ENCODE measurements at places on chromosomes 13 and 19. TPM values are rescaled to one million over a fixed set of nuclear protein-coding genes. Genes with fewer than 3 reads are reported as not detected.
A peak's percentile ranks its signal among the peaks of the same experiment; 100 is the strongest.

The CCDC70 gene
- not detected for total RNA-seq

DNA sequence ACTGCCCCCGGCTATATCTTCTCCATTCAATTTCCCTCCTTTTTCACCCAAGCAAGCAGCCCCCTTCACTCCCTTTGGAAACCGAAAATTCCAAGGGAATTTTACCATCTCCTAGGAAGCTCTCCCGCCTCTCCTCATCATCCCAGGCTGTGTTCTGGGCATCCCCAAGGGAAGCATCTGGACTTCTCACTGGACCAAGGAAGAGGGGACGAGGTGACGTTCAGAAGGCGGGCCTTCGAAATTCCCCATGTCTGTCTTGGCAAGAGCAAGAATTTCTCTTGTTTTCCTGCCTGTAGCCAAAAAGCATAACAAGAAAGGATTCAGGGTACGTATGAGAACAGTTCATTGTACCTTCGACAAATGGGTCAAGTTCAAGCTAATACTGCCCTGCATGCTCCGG, 6.1 kb downstream of the TPRX2 start:
- DNase-seq = no peak
- no peak overlapping the region for H3K27ac ChIP-seq
- H3K27me3 ChIP-seq = peaks cover under 1% of the 10 kb centered on the region
- H3K36me3 ChIP-seq = no peaks in the 10 kb centered on the region

The SHISA2 gene
- total RNA-seq = 0.13 TPM

DNA sequence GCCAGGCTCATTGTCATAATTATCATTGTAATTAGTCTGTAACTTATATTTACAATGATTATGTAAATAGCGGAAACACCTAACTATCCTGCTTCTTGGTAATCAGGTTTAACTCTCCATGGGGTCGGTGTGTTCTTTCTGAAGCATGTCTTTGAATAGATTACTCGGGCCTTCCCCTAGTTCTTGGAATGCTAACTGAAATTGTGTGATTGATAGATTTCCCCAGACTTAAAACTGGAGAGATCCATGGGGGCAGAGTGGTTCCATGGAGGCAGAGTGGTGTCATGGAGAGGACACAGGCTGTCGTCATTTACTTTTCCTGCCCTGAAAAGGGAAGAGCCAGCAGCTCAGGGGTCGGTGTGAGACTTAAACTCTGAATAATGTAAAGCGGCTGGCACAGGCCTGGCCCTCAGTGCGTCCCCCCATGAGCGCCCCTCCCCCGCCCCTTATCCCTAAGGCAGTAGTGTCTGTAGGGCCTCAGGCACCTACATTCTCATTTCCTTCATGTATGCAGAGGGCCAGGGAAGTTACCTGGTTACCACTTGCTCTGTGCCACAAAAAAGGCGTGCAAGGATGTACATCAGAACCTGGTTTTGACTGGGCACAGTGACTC, 225.1 kb downstream of the TM9SF2 start:
- no peaks in the 10 kb centered on the region for H3K4me1 ChIP-seq
- no peak overlapping the region for H3K4me3 ChIP-seq
- no peaks in the 10 kb centered on the region for H3K36me3 ChIP-seq
- H3K27ac ChIP-seq = no peak overlapping the region

- H3K36me3 ChIP-seq = peaks cover 11% of the 10 kb centered on the region
- no peak overlapping the region for H3K4me3 ChIP-seq
- peak; percentile 72 for DNase-seq
These were observed 17.7 kb downstream of the ZNF763 start for GRCh38 chr19:11982526-11982925.

The PPP2R1A gene
- total RNA-seq = 191 TPM

The CCDC8 gene
- 8.9 TPM for total RNA-seq

- H3K27ac ChIP-seq = no peak overlapping the region
- H3K4me3 ChIP-seq = no peak overlapping the region
- DNase-seq = no peak
- peaks cover 5% of the 10 kb centered on the region for H3K27me3 ChIP-seq
- H3K4me1 ChIP-seq = no peaks in the 10 kb centered on the region
- no peaks in the 10 kb centered on the region for H3K36me3 ChIP-seq
These were observed 38.7 kb downstream of the ZIC5 start for GRCh38 chr13:99932912-99933311.

DNA sequence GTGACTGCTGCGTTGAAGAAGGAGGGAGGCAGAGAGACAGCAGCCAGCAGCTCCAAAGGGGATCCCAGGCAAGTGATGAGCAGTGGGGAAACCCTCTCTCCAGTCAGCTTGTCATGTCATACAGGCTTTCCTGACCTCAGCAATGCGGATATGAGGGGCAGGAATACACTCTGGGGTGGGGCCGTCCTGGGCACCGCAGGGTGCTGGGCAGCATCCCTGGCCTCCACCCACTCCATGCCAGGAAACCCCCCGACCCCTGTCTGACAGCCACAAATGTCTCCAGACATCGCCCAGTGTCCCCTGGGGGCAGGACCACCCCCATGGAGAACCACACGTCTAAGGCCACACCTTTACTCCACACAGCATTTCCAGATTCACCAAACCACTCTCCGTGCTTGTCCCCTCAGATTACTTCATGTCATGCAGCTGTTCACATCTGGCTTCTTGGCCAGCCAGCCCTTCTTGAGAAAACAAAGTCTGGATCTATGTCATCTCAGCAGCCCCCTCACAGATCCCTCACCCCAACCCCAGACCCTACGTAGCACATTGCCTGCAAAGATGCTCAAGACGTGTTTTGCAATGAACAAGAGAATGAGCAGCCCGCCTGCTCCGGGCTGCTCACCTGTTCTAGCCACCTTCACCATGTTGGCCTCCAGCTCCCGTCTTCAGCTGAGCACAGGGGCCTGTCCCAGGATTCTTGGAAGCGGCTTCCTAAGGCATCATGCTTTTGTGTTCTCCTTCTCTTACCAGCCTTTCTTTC, 46.5 kb downstream of the RFX2 start:
- H3K4me3 ChIP-seq = no peak overlapping the region
- peaks cover 46% of the 10 kb centered on the region for H3K4me1 ChIP-seq
- H3K27ac ChIP-seq = no peak overlapping the region
- H3K36me3 ChIP-seq = no peaks in the 10 kb centered on the region

GRCh38 chr19:50430888-50431342, 1.8 kb upstream of the MYBPC2 start:
- H3K27ac ChIP-seq = no peak overlapping the region
- H3K4me3 ChIP-seq = peak overlapping the region; percentile 70
- DNase-seq = peak; percentile 25
- H3K27me3 ChIP-seq = peaks cover 41% of the 10 kb centered on the region
- H3K36me3 ChIP-seq = no peaks in the 10 kb centered on the region

DNA sequence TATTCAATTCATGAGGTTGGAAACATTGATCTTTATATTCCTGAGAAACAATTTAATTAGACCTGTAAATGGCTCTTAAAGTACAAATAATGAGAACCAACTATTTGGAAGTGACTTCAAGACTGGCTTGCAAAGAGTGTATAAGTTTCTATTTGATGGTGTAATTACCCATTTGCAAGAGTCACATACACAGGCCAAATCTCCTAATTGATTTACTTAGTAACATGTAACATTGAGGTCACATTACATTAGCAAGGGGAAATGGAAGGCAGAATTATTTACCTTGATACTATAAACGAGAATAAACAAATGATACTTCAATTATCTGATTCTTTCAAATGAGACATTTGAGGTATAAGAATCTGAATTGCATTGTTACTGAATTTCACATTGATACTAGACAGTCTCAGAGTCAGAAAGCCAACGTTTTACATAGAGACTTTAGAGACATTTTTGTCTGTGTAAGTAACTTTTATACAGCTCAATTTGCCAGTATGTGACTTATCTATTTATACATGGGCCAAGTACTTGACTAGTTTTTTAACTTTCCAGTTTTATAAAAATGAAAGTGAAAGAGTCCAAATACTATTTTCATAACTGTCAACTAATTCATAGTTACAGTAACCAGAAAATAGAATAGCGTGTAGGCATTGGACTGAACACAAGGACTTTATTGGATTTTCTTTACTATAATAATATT, 95.6 kb upstream of the RFC3 start:
- H3K4me1 ChIP-seq = peaks cover 35% of the 10 kb centered on the region
- H3K27ac ChIP-seq = peak overlapping the region; percentile 72
- peak overlapping the region; percentile 48 for H3K4me3 ChIP-seq
- H3K27me3 ChIP-seq = no peaks in the 10 kb centered on the region
- H3K36me3 ChIP-seq = no peaks in the 10 kb centered on the region

The RUBCNL gene
- total RNA-seq = 2.1 TPM

DNA sequence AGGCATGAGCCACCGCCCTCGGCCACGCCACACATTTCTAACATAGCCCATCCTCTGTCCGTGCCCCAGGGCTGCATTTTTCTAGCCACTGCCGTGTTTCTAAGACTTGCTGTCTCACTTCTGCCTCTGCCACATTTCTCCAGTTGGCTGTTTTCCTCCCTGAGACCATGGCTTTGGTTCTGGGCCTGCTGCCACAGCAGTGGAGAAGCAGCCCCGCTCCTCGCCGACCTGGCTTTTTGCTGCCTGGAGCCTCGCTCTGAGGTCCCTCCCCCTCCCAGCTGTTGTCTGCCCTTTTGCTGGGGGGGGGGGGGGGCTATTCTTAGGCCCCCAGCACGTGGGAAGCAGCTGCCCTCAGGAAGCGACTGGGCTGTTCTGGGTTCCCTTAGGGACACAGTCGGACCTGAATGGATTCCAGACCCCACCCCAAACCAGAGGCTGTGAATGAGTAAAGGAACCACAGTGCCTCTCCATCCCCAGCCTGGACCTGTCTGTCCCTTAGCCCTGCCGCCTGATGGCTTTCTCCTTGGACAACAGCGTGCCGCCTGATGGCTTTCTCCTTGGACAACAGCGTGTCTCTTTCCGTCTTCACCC, 3.3 kb downstream of the GYS1 start:
- no peak for DNase-seq
- no peak overlapping the region for H3K27ac ChIP-seq
- H3K36me3 ChIP-seq = peaks cover 30% of the 10 kb centered on the region
- no peak overlapping the region for H3K4me3 ChIP-seq

- peaks cover 27% of the 10 kb centered on the region for H3K27me3 ChIP-seq
- H3K4me3 ChIP-seq = no peak overlapping the region
- no peak for DNase-seq
- H3K27ac ChIP-seq = no peak overlapping the region
These were observed 96.7 kb upstream of the CLDN10 start for GRCh38 chr13:95455782-95456181.

- H3K4me3 ChIP-seq = no peak overlapping the region
- no peaks in the 10 kb centered on the region for H3K27me3 ChIP-seq
- no peak for DNase-seq
- no peak overlapping the region for H3K27ac ChIP-seq
- no peaks in the 10 kb centered on the region for H3K4me1 ChIP-seq
- no peaks in the 10 kb centered on the region for H3K36me3 ChIP-seq
These were observed 1.5 kb downstream of the SIGLEC8 start for GRCh38 chr19:51456541-51457290.

DNA sequence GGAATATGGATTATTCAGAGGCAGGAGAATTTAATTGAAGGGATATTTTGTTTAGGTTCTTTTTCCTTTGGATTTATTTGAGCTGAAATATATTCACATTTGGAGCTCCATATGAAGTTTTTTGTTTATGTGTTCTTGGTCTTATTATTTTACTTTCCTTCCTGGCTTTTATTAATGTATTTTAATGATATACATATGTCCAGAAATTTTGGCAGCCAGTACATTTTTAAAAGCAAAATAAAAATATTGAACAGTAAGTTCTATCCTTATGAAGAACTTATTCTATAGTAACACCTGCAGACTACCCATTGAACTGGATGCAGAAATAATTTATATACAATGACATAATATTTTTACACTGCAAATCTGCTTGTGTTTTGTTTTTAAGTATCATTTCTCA, 323.6 kb downstream of the GPC6 start:
- no peak for DNase-seq
- H3K4me1 ChIP-seq = 0 out of 2 replicates have a peak, but pooled peaks cover 5% of the 10 kb centered on the region
- H3K36me3 ChIP-seq = no peaks in the 10 kb centered on the region
- no peaks in the 10 kb centered on the region for H3K27me3 ChIP-seq
- no peak overlapping the region for H3K27ac ChIP-seq

- no peak overlapping the region for H3K4me3 ChIP-seq
- H3K27me3 ChIP-seq = no peaks in the 10 kb centered on the region
- H3K27ac ChIP-seq = no peak overlapping the region
- H3K4me1 ChIP-seq = peaks cover 33% of the 10 kb centered on the region
- H3K36me3 ChIP-seq = no peaks in the 10 kb centered on the region
- DNase-seq = no peak
These were observed 264.1 kb downstream of the NALCN start for GRCh38 chr13:101152184-101152583.

DNA sequence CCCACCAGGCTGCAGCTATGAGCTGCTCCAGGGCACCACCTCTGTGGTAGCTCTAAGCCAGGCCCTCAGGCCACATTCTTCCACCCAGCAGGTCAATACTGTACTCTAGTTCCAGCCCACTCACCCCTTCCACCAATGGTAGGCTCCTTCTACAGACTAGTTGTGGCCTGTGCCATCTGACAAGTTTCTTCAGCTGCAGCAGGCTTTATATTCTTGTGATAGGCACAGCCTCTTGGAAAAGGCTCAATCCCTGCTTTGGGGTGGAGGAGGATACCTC, 8.5 kb downstream of the MICU2 start:
- no peaks in the 10 kb centered on the region for H3K36me3 ChIP-seq
- H3K27ac ChIP-seq = no peak overlapping the region
- DNase-seq = no peak
- no peaks in the 10 kb centered on the region for H3K4me1 ChIP-seq

GRCh38 chr19:7676854-7677253, at the start of gene MCEMP1:
MCEMP1 (plus strand) TSS chr19:7677090; CDS start chr19:7677121, 31 bp downstream.
- H3K36me3 ChIP-seq = no peaks in the 10 kb centered on the region
- H3K27ac ChIP-seq = no peak within 1 kb of the TSS
- H3K4me3 ChIP-seq = no peak within 1 kb of the TSS

Measured in GM23248 (cell line).